ENCODE measurements at places on chromosomes 12 and 14.

DNA sequence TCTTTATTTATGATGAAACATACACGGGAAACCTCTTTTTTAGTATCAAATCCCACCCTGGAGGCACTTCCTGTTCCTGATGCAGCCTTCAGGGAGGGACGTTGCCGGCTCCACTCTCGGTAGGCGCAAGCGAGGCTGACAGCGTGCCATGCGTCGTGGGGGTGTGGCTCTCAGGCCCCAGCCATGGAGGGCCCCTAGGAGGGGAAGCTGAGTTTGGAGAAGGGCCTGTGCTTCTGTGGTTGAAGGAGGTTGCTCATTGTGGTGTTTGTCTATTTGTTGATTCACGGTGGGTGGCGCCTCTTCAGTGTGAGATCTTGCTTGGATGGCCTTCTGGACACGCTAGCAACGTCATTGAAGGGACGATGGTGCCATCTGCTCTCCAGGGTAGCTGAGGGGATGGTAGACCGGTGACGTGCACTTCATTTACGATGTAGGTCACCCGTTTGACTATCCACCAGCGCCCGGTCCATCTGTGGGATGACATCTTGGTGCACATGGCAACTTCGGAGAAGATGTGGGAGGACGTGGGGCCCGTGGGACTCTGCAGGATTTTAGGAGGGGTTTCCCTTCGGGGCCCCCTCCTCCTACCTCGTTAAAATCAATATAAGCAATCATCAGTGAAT lies 126.3 kb upstream of the RTL1 start:
- no peak for DNase-seq

GRCh38 chr14:73014105-73014504 lies 12.8 kb downstream of the ZFYVE1 start:
- no peak for DNase-seq

DNA sequence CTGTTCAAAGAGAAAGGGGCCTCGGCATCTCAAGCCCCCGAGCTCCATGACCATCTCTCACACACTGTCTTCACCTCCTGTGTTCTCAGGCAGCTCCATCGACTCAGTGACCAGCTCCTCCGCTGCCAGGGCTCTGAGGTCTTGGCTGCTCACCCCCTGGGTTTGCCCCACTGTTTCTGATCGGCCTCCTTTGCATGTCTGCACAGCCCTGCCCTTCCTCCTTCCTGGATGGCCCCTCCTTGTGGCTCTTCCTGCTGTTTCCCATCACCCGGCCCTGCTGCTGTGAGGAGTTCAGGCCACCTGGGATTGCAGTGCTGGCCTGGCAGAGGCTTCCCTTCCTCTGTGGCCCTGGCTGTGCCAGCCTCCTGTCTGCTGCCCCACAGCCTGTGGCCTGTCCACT lies 38.1 kb upstream of the PIWIL1 start:
- no peak for DNase-seq

GRCh38 chr12:117090388-117090787 lies 8.8 kb downstream of the TESC start:
- DNase-seq: no peak

- DNase-seq: no peak
These were observed 66.8 kb downstream of the TXNDC16 start for GRCh38 chr14:52485350-52485960.

GRCh38 chr14:91059576-91060350 lies 678 bp downstream of the RPS6KA5 start:
- DNase-seq: no peak

GRCh38 chr14:103818870-103819269 lies 28.5 kb downstream of the PPP1R13B start:
- no peak for DNase-seq

DNA sequence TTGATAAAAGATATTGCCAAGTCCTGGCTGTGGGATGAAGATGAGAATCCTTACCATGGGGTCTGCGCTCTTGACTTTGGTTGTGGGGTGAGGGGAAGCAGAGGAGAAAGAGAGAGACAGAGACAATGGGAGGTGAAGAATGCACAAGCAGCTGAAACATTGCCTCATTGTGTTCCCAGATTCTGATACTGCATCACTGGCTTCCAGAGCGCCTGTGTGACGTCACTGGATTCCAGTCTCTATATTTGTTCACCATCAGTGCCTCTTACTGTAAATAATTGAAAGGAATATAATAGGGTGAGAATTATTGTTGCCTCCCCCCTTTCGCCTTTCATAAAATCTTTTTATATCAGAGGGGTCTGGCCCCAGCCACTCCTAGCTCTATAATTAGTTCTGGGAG lies 188.9 kb upstream of the NTF3 start:
- no peak for DNase-seq

- no peak for DNase-seq
These were observed 7.7 kb downstream of the PHETA1 start for GRCh38 chr12:111361073-111361716.

- no peak for DNase-seq
These were observed 11.0 kb downstream of the WDR20 start for GRCh38 chr14:102150744-102151143.

GRCh38 chr12:94575645-94576403 lies 74.5 kb downstream of the TMCC3 start:
- DNase-seq: no peak

DNA sequence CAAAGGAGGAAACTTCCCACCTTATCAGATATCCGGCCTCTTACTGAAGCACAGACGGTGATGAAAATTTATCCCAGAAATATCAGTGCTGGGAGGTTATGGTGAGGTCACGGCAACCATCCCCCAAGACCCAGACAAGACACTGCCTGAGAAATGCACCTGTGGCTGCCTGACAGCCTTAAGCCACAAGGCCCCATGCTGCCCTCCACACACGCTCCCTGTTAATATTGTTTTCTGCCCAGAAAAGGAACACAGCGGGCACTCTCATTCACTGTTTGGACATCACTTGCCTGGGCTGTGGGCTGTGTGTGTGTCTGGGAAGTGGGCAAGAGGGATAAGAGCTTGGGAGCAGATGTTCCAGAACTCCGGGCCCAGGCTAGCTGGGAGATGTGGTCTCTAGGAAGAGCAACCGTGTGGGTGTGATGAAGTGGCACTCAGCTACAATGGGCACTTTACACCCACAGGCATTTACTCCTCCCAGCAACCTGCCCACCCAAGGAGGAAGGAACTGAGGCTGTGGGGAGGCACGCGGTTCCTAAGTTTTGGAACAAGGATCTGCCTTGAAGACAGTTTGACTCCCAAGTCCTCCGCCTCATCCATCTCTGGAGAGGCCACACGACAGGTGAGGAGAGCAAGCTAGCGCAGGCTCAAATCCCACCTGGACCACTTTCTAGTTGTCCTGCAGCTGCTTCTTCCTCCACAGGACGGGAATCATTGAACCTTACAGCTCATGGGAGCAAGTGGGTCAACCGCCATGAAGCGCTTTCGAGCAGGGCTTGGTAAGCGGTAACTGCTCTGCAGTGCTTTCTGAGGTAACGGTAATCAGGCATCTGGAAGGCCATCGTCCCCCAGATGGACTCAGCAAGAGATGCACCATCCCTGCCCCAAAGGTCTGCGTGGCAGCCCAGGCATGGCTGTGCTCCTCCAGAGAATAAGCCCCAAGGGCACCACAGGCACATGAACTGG lies 91.4 kb downstream of the CHGA start:
- no peak for DNase-seq

DNA sequence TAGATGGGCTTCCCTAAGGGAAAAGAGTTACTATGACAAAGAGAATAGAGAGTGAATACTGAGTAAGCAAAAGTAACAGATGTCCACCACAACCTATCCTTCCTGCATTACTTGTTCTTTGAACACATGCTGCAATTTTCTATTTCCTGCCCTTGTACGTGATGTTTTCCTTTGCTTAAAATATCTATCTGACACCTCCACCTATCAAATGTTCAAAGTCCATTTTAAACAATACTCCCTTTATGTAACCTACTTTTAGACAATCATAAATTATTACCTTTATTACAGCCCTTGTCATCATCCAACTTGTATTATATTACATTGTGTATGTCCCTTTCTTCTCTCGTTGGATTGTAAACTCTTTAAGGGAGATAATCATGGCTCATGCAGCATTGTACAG lies 147.2 kb upstream of the DYRK2 start:
- DNase-seq: no peak

- peak; percentile 5 for DNase-seq
These were observed 55.7 kb downstream of the VRK1 start for GRCh38 chr14:96852823-96853422.

DNA sequence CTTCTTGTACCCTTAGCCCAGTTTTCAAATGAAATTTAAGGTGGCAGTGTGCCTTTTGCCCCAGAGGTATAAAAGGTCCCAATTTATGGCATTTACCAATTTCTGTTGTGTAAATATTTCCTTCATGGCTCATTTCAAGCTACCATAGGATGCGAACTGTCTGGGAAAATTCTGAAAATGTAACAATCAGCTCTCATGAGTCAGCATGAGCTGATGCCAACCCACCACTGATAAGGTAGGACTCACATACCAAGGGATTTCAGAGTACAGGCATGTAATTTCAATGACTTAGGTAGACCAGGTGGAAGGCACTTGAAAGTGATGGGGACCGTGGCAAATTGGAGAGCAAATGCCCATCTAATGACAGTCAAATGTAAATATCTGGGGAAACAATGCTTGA lies 169.5 kb downstream of the TTC8 start:
- DNase-seq: no peak

- DNase-seq: peak; percentile 11
These were observed 26.2 kb downstream of the ZCRB1 start for GRCh38 chr12:42299392-42300308.

- DNase-seq: no peak
These were observed 891.1 kb downstream of the TMEM121 start for GRCh38 chr14:106417224-106418049.
